ENCODE measurements at places on chromosomes 4 and X.

DNA sequence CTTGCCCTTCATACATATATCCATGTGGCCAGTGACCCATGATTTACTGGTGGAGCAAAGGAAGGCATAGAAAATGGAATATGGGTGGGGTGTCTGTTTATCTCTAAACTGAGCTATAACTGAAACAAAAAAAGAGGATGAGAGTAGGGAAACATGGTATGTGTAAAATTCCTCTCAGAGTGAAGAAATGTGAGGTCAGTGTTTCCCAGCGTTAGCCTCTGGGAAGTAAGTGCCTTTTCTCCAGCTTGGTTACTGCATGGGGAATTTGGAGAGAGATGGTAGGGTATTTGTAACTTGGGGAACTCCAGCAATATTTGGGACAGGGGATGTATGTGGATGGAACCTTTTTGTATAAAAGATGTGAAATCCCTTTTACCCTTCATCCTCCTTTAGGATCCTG lies 89.4 kb downstream of the AFF1 start:
- DNase-seq = no peak

DNA sequence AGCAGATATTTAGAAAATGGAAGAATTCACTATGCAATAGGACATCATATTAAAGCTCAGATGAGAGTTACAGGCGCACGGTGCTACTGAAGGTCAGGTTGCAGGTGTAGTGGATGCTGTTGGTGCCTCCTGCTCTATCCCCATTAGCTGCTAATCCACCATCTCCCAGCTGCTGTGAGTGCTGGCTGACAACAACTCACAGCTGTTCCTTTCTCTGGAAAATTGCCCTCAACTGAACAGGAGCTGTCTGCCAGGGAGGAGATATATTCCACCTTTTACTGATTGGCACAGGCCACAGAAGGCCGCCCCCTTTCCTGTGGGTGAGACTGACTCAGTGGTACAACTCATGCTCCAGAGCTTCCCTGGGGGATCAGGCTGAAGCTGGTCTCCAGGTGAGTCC lies 48.7 kb downstream of the UCHL1 start:
- DNase-seq = peak; percentile 26

DNA sequence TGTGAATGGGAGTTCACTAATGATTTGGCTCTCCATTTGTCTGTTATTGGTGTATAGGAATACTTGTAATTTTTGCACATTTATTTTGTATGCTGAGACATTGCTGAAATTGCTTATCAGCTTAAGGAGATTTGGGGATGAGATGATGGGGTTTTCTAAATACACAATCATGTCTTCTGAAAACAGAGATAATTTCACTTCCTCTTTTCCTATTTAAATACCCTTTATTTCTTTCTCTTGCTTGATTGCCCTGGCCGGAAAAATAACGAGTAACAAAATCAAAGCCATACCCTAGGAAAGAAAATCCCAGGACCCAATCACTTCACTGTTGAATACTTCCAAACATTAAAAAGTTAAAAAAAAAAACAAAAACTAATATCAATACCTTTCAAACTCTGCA lies 67.7 kb upstream of the UGT2B4 start:
- DNase-seq = no peak

DNA sequence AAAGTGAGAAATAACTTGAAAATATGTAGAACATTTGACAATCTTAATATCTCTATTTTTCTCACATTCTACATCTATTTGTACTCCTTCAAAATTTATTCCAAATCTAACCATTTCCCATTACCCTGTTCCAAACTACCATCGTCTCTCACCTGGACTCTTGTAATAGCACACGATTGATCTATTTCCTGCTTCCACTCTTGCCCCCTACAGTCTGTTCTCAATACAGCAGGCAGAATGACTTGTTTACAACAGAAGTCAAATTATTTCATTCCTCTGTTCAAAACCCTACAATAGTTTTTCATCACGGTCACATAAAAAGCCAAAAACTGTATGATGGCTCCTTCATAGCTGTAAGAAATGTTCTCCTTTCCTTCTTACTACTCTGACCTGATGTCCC lies 21.1 kb upstream of the LUZP4 start:
- no peak for DNase-seq

- no peak for DNase-seq
These were observed 11.0 kb upstream of the ARHGEF38 start for GRCh38 chr4:105541420-105541819.

- DNase-seq = no peak
These were observed 50.6 kb downstream of the CCDC149 start for GRCh38 chr4:24862073-24862751.

DNA sequence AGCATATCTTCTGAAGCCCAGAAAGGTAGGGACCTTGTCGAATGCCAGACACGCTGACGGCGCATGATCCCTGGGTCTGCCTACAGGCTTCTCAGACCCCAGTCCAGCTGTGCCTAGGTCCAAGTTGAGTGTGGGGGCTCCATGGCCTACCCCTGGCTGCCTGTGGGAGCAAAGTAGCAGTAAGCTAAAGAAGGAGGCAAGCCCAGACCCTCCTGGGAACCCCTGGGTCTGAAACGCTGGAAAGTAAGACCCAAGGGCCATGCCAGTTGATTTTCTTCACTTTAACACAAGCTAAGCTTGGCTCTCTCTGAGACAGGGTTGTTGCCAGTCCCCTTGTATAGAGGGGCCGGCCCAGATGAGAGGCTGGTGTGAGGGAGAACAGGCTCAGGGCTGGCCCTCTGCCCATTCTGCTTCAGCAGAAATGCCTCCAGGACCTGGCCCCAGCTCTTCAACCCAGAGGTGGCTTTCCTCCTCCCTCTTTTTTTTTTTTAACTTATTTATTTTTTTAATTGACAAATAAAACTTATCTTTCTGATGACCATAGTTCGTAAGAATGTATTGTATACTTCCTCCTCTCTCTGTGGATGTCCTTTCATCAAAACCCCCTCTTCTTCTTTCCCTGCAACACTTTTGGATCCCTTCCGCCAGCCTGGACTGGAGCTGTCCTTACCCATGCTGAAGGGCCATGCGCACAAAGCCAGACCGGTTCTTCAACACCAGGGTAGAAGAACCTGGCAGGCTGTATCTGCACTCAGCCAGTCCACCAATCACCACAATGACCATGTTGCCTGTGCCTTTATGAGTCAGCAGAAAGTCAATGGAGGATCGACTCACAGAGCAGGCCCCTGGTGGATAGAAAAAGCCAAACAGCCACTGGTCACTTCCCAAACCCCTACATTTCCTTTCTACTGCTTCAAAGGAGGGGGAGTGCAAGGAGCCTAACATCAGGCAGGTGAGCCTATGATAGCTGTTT lies 7.1 kb downstream of the AWAT2 start:
- DNase-seq = no peak

All from NCI-H510A treated with DMSO at 0.1 percent for 48 hours (cell line).